ENCODE measurements at places on chromosomes 7 and 10.

DNA sequence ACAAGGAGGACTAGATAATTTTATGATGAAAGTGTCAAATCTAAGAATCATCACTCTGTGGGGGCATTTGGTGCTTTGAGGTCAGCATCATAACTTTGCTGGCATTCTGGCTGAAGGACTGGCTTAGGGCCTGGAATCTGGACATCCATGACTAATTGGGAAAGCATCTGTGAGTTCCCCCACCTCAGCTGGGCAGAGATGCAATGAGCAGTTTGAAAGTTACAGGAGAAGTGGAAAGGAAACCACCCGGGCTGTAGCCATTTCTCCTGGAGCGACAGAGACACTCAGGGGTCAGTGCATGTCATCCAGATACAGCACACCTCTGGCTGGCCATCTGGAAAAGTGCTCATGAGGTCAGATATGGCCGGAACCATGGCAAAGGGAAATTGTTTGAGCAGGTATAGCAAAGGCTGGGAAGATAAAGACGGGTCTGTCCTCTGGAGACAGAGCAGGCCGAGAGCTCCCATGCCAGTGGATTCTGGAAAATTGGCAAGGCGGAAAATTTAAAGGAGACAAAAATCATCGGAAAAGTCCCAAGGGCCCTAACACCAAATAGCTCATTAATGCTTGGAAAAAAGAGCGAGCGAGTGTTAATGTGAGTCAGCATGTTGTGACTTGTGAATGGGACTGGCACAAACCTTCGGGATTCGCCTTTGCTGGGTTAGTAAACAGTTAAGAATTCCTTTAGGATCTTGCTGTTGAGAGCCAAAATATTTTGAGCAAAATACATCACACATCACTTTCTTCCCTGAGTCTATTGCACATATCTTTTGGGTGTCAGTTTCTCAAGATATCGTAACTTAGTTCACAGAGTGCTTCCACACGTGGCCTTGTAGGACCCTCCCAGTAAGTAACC, 188.4 kb upstream of the AGK start:
- no peak for DNase-seq

DNA sequence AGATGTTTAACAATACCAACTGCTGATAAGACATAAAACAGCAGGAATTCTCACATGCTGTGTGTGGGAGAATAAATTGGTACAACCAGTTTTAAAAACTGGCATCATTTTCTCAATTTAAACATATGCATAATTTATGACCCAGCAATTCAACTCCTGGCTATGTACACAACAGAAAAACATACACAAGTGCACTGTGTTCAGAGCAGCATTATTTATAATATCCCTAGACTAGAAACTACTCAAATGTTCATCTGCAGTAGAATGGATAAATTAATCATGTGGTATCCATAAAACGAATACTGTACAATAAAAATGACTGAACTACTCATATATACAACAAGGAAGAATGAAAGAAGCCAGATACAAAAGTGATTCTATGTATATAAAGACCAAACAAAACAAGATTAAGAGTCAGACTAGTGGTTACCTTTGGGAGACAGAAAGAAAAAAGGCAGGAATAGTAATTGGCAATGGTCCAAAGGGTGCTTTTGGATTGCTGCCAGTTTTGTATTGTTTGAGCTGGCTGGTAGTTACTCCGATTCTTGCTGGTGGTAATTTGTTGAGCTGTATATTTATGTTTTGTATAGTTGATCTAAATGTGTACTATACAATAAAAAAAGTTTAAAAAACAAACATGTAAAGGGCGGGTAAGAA, 306.0 kb downstream of the TFEC start:
- DNase-seq, result no peak

DNA sequence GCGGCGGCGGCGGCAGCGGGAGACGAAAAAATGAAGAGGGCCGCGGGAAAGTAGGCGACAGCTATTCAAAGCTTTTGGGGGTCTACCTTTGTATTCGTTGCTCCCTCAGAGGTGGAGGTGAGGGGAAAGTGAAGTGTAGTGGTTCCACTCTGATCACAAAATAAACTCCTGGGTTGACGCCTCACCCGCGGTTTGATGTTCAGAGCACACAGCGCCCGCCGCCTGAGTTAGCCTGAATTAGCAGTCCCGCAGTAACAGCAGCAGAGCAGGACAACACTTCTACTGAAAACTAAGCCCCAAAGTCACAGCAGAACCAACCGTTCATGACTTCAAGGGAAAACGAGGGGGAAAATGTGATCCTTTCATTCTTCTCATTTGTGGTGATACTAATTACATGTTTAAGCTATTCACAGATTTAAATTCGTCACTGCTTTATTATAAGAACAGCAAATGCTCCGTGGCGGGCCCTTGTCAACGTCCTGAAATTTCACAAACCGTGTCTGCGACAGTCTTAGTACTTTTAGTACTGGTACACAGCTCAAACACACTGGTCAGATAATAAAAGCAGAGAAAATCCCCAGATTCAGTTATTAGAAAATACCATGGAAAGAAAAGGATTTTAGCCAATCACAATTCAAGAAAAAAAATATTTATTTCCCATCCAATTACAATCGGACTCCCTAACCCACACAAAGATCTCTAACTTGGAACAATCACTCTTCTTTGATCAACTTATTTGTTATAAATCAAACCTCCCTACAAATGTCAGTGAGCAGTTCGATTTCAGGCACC, 563 bp upstream of the JMJD1C start:
- no peak for DNase-seq

DNA sequence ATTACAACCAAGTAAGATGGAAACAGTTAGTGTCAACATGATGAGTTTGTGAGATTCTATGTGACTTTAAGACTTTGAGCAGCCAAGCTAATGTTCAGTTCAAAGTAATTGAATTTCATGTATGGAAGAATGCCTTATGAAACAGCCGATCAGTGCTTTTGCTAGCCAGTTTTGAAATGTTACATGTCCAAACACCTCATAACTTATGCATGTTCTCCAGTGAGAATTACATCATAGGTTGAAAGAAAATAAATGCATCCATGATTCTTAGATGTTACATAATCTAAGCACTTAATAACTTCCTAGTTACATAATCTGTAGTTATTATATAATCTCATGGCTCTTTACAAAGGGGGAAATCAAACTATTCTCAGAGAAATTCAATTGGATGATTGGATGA, 211.3 kb downstream of the BICC1 start:
- DNase-seq, result no peak

- no peak for DNase-seq
These were observed 31.5 kb downstream of the ASB13 start for GRCh38 chr10:5634918-5635317.

GRCh38 chr10:15705298-15705697, 14.4 kb downstream of the ITGA8 start:
- no peak for DNase-seq

DNA sequence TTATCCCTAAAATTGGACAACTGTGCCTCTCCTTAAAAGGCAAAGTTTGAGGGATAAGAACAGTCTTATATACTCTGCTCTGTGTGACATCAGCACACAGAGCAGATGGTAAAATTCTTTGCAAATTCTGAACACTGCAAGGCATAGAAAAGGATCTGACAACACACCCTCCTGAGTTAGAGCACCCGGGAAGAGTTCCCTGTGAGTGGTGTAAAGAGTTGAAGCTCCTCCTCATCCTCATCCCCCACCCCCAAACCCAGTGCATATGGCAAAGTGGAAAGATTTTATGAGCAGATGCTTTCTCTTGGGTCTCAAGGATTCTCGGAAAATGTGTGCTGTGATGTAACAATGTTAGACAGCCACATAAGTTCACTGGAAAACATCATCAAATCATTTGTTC, 40.0 kb upstream of the DGKI start:
- DNase-seq, result no peak

GRCh38 chr7:44122529-44122928, 819 bp downstream of the POLD2 start:
- no peak for DNase-seq

DNA sequence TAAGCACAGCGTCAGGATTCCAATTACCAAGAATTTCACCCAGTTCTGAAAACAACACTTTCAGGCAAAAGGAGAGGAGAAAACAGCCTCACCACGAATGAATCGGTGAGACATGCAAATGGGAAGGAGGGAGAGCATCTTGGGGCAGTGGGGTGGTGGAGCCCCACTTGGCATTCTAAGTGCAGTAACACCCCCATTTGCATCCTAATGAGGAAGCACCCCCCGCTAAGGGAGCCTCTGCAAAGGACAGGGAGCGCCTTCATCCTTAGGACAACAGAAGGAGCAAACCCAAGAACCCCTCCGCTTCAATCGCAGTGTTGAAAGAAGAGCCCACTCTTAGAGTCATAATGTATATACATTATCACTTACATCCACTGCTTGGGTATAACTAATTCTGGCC, 46.8 kb downstream of the NRAP start:
- DNase-seq, result no peak

- DNase-seq, result no peak
These were observed 320.0 kb downstream of the EXOC4 start for GRCh38 chr7:133572843-133573242.

DNA sequence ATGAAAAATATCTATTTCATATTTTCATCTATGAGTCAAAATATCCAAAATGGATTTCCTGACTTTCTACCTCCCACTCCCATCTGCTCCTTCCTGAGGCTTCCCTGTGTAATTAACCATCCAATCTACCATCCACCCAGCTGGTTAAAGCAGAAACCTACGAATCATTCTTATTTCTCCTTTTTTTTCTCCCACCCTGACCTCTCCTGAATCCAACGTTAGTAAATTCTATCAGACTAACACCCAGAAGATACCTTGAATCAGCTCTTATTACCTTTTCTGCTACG, 3.7 kb upstream of the LIPF start:
- DNase-seq, result no peak

- DNase-seq, result no peak
These were observed 161.6 kb downstream of the NRCAM start for GRCh38 chr7:108294595-108294994.

DNA sequence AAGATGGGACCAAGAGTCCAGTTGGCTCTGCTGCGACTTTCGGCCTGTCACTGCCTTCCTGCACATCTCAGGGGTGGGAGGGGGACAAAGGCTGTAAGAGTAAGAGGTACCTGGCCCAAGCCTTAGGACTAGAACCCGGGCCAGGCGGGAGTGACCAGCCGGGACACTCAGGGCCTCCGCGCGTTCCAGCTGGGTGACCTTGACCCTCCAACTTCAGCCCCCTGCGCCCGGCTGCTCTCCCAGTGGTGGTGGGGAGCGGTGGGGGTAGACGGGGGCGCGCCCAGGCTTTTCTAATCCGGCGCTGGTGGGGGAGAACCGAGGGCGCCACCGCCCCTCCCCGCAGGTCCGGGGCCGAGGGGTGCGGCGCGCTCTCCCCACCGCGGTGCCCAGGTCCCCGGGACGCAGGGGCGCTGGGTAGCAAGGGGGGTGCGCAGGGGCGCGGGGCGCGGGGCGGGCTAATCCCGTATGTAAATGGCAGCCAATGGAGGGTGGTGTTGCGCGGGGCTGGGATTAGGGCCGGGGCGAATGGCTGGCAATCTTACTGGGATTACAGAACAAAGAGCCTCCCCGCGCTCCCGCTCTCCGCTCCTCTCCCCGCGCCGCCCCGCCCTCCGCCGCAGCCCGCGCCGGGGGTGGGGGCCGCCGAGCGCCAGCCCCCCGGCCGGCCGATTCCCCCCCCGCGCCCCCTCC, at the start of gene GTF2IRD1:
TSS of gene GTF2IRD1 (plus strand) at position 585 of the 690 bp plus-strand sequence. CDS start 54,175 bp downstream, outside the sequence.
- peak; percentile 83 for DNase-seq

GRCh38 chr7:135792866-135793265, 44.3 kb upstream of the FAM180A start:
- DNase-seq, result no peak

DNA sequence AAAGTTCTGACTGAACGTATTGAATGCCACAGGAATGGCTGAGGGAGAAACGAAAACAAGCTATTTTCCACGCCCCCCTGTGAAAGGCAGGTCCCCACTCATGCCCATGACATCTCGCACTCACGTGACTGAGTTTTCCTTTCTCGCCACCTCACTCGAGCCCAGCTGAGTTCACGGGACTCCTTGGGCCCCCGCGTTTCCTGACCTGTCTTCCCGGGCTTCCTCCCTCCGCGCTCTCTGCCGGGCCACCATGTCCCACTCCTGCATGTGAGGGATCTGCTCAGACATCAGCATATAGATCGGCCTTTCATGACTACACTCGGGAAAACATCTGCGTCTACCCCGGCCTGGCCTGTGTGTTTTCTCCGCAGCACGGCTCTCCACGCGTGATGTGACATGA, 226.0 kb upstream of the ADARB2 start:
- DNase-seq, result no peak

- DNase-seq, result no peak
These were observed 26.8 kb downstream of the NT5C3A start for GRCh38 chr7:33035776-33036175.

DNA sequence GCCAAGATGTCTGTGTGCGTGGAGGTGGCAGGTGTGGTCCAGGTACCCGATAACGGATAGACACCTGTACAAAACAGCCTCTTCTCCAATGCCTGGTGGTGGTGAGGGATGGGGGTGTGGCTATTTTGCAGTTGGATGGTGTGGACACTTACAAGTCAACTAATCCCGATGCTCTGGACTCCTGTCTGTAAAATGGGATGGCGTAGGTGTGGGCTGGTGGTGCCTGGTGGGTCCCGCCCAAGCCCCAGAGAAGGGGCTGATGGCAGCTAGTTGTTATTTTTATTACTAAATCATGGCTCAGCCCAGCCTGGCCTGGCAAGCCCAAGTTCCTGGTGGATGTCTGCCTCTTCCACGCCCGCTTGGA, 22.3 kb downstream of the GTF2IRD1 start:
- DNase-seq, result no peak

- no peak for DNase-seq
These were observed 25.0 kb upstream of the LOXL4 start for GRCh38 chr10:98292971-98293370.

DNA sequence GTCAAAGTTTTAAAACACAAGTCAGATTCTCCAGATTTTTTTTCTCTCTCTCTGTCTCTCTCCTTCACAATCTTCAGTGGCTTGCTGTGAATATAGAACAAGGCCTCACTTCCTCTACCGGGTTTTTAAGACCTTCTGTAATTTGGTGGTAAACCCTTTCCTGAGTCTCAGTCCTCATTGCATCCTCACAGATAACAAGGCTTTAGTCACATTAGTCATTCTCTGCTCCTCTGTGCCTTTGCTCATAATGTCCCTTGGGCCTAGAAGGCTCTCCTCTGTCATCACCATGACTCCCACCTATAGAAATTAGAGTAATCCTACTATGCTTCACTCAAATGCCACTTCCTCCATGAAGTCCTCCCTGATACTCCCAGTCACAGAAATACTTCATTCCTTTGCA, 172.7 kb upstream of the HPS1 start:
- no peak for DNase-seq

GRCh38 chr10:6694447-6695140, 114.5 kb upstream of the PRKCQ start:
- DNase-seq, result no peak

DNA sequence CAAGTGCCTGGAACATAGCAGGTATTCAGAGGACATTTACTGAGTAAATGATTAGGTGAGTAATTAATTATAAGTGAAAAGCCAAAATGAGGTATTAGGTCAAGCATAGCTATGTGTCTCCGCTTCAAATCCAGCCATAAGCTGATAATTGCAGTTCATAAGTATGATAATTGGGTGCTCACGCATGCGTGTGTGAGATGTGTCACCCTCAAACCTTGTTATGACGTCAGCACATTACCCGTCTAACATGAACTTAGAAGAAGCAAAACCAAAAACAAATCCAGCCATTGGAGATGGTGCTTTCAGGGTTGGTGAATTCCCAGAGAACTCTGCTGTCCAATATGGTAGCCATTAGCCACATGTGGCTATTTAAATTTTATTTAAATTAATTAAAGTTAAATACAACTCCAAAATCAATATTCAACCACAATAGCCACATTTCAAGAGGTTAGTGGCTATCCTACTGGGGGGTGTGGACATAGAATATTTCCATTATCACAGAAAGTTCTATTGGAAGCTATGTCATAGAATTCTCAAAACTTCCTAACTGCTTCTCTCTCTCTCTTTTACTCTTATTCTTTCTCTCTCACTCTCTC, at the start of gene CPA5:
TSS of gene CPA5 (plus strand) at position 546 of the 596 bp plus-strand sequence. CDS start 1,670 bp downstream, outside the sequence.
- DNase-seq, result no peak

All from left forelimb (tissue), 1 donor.